ENCODE measurements at places on chromosomes 11 and 22.
A peak's percentile ranks its signal among the peaks of the same experiment; 100 is the strongest.

DNA sequence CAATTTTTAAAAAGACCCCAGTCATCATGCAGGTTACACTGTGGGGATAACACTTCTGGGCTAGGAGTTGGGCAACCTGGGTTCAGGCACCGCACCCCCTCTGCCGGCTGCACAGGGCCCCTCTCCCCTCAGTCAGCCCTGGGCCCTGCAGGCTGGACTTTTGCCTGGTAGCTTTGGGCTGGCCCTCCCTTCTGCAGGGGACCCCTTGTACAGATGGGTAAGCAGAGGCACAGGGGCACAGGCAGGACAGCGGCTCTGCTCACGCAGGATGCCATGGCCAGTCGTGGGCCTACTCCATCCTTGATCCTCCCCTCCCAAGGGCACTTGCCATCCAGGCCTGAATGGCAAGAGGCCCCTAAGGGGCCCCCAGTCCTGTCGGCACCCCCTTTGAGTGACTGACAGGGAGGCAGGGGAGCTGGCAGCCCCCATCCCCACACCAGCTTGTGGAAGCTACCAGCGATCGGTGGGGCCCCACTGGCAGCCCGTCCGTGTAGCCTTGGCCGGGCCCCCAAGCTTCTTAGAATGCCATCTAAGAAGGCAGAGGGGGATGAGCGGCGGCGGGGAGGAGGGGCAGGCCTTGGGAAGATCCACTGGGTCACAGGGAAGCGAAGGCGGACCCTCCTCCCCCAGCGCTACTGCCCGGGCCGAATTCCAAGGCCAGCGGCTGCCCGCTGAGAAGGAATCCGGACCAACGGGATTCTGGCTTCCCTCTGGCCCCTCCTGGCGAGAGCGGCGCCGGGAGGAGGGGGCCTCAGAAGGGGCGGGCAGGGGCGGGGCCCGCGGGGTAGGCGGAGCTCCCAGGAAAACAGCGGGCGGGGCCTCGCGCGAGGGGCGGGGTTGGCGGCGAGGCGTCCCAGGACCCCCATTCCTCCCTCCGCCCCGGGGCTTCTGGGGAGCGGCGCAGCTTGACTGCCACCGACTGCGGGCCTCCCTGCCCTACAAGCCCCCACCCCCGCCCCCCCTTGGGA, 6.8 kb upstream of the CHKA start:
- DNase-seq: peak; percentile 29

- DNase-seq: no peak
Observed at GRCh38 chr11:81007046-81007445, 1566.2 kb upstream of the TENM4 start.

- DNase-seq: no peak
Observed at GRCh38 chr11:77167111-77167626, 39.1 kb downstream of the MYO7A start.

- DNase-seq: no peak
Observed at GRCh38 chr11:2293531-2293971, 8.2 kb downstream of the C11orf21 start.

GRCh38 chr11:69831985-69832384, 12.8 kb upstream of the FGF3 start:
- no peak for DNase-seq
